ENCODE measurements at places on chromosomes 4 and X. TPM values are rescaled to one million over a fixed set of nuclear protein-coding genes. Genes with fewer than 3 reads are reported as not detected.

The MAGEA1 gene
- not detected for total RNA-seq

The SSX3 gene
- total RNA-seq: not detected

The EGF gene
- total RNA-seq: 17.8 TPM

The GAGE1 gene
- total RNA-seq: not detected

The FGF2 gene
- total RNA-seq: 9.2 TPM

The EFHC2 gene
- total RNA-seq: 9.5 TPM

The GLOD5 gene
- total RNA-seq: not detected

The LDB2 gene
- total RNA-seq: 70.6 TPM

The VBP1 gene
- 70.4 TPM for total RNA-seq

The ITIH6 gene
- not detected for total RNA-seq

The IRS4 gene
- not detected for total RNA-seq

The SPANXN4 gene
- not detected for total RNA-seq

The MID1IP1 gene
- 28.5 TPM for total RNA-seq

The DCAF12L1 gene
- not detected for total RNA-seq

The UGT2A3 gene
- not detected for total RNA-seq

The CASK gene
- 16.8 TPM for total RNA-seq

The ALPK1 gene
- 7.7 TPM for total RNA-seq

The KLKB1 gene
- 1.6 TPM for total RNA-seq

The ZCCHC12 gene
- not detected for total RNA-seq

The TLL1 gene
- 4.2 TPM for total RNA-seq

The DUSP9 gene
- total RNA-seq: not detected

The GYPE gene
- total RNA-seq: 1.0 TPM

The SUPT20HL1 gene
- not detected for total RNA-seq

The NAP1L3 gene
- 8.9 TPM for total RNA-seq

The MAGEC2 gene
- total RNA-seq: not detected

The ADH1A gene
- total RNA-seq: 0.97 TPM

The SLC38A5 gene
- 6.5 TPM for total RNA-seq

The ZNF827 gene
- total RNA-seq: 18.4 TPM

The CYLC1 gene
- not detected for total RNA-seq

The RHOXF2 gene
- not detected for total RNA-seq

The FGF5 gene
- not detected for total RNA-seq

The TCEAL2 gene
- 20.1 TPM for total RNA-seq

The HPF1 gene
- total RNA-seq: 23.7 TPM

The FGG gene
- total RNA-seq: 1.8 TPM

The TLR1 gene
- total RNA-seq: 5.8 TPM

The TEX11 gene
- 0.09 TPM for total RNA-seq

The G6PD gene
- 16.6 TPM for total RNA-seq

The KIT gene
- total RNA-seq: 1.6 TPM

The RTL9 gene
- total RNA-seq: 0.32 TPM

The STK32B gene
- 0.29 TPM for total RNA-seq

The PAK3 gene
- 0.69 TPM for total RNA-seq

The PITX2 gene
- not detected for total RNA-seq

The MTM1 gene
- total RNA-seq: 15.2 TPM

The SMIM10 gene
- total RNA-seq: 6.4 TPM

The CSN1S1 gene
- not detected for total RNA-seq

The JCHAIN gene
- 20.0 TPM for total RNA-seq

The ARX gene
- not detected for total RNA-seq

The CENPVL3 gene
- not detected for total RNA-seq

The USP17L29 gene
- total RNA-seq: not detected

The PGAM4 gene
- 0.34 TPM for total RNA-seq

The TACR3 gene
- total RNA-seq: not detected

The HELT gene
- not detected for total RNA-seq

The MAB21L2 gene
- 2.2 TPM for total RNA-seq

The CT45A3 gene
- not detected for total RNA-seq
